ENCODE measurements at places on chromosomes 3 and 15. TPM values are rescaled to one million over a fixed set of nuclear protein-coding genes. Genes with fewer than 3 reads are reported as not detected.

Gene TTLL13
- total RNA-seq = 0.63 TPM

GRCh38 chr3:181326637-181327223 is 337.2 kb upstream of the DNAJC19 start:
- no peaks in the 10 kb centered on the region for H3K36me3 ChIP-seq
- H3K4me1 ChIP-seq = no peaks in the 10 kb centered on the region
- no peak overlapping the region for H3K4me3 ChIP-seq
- H3K27me3 ChIP-seq = no peaks in the 10 kb centered on the region
- H3K27ac ChIP-seq = no peak overlapping the region
- DNase-seq = no peak

GRCh38 chr3:136586580-136586979 is 165.6 kb downstream of the STAG1 start:
- no peak for DNase-seq
- peaks cover under 1% of the 10 kb centered on the region for H3K36me3 ChIP-seq
- no peaks in the 10 kb centered on the region for H3K27me3 ChIP-seq
- H3K27ac ChIP-seq = no peak overlapping the region
- H3K4me3 ChIP-seq = no peak overlapping the region

Gene ACAN
- not detected for total RNA-seq

Gene SEMA4B
- 8.0 TPM for total RNA-seq

Gene CADM2
- total RNA-seq = 0.03 TPM

Data from CD4-positive, alpha-beta T cell (primary cell).